H9 (cell line): ENCODE measurements at places on chromosomes 2 and 18.

GRCh38 chr2:223853425-223853837, 16.0 kb upstream of the AP1S3 start:
- no peak for DNase-seq

DNA sequence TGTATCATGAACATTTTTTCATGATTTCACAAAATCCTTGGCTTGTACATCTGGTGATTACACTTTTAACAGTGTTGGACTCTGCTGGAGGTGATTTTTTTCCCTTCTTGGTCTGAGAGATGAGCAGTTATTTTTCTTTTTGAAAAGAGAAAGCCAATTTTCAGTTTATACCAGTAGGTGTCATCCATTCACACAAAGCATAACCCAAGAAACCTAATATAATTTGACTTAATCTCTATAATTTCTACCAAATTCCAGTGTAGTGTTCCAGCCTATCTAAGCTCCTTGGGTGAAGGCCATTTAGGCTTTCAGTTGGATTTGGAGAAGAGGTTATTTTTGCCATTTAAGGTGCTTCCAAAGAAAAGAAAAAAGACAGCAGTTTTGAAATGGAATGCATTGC, 7.7 kb upstream of the ICOS start:
- no peak for DNase-seq

DNA sequence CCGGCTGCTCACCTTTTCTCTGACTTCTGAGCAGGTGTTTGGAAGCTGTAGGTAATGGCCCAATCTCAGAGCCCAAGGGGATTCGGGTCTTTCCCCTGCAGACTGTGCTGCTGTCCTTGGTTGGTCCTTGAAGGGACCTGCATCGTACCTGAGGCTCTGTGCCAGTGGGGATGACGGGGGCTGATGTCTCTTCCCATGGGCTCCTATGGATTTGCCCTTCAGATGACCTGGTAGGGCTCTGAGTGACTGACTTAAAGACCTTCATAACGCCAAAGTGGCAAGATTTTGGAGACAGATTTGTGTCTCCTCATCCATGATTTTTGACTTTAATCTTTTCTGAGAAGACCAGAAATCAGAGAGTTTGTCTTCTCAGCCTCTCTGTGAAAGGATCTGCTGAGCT, 166.1 kb downstream of the FAM210A start:
- DNase-seq = no peak

- no peak for DNase-seq
These were observed 95.9 kb downstream of the NEB start for GRCh38 chr2:151638191-151638933.

DNA sequence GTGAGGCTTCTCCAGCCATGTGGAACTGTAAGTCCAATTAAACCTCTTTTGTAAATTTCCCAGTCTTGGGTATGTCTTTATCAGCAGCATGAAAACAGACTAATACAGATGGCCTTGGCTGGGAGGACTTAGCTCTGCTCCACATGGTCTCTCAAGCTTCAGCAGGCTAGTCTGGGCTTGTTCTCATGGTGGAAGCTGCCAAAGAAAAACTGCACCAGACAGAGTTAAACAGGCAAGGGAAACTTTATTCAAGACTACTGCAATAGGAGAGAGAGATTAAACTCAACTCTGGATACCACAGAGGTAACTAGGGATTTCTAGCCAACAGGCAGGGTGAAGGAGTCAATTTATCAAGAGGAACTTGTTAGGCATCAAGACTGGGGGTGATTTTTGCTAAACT, 142.1 kb downstream of the CABLES1 start:
- DNase-seq = no peak

DNA sequence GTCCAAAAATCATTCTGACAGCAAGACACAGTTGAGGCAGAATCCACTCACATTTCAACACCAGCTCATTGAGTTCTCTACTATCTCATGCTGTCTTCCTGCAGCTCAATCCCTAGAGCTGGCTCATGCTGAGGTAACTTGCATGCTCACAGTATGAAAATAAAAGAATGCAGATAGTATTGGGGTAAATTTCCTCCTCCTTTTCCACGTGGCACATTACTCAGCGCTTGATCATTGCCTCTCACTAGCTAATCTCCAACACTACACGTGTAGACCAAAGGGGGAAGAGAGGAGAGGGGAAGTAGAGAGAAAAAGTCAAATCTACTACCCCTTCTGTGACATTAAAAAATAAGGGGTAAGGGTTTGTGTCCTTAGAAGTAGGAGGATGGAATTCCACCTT, 300.6 kb downstream of the AFF3 start:
- no peak for DNase-seq

- no peak for DNase-seq
These were observed 260.4 kb downstream of the STK39 start for GRCh38 chr2:167987026-167987425.

- no peak for DNase-seq
These were observed 23.3 kb downstream of the SLC30A6 start for GRCh38 chr2:32189011-32189410.

- DNase-seq = no peak
These were observed 42.4 kb upstream of the PSMD14 start for GRCh38 chr2:161265874-161266273.

GRCh38 chr2:58047373-58047935, 848 bp downstream of the VRK2 start:
- DNase-seq = no peak

- DNase-seq = no peak
These were observed 48.9 kb upstream of the AAK1 start for GRCh38 chr2:69692424-69692823.

- no peak for DNase-seq
These were observed 1.0 kb downstream of the PLEKHB2 start for GRCh38 chr2:131105950-131106801.

DNA sequence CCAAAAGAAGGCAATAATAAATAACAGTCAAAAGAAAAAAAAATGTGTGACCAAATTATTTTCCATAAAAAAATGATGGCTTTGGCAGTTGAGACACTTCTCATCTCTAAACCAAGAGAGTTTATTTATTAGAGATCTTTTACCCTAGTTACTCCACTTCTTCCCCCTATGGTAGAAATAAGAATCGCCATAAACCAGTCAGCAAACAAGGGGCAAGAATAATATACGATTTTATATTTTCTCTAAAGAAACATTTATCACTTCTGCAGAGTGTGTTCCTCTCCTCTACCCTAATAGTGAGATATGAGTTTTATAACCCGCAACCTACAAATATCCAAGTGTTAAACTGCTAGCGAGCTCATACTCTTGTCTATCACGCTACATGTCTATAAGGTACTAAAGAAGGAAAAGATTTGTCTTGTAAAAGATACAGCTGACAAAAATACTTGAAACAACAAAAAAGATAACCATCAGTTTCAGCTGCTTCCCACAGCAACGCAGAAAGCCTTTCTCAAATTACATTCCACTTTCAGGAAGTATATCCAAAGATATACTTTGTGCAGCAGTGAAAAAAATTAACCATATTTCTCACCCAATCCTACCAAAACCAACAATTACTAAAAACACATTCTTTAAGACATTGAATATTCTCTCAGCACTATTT, 2.3 kb downstream of the RNF103 start:
- DNase-seq = no peak

DNA sequence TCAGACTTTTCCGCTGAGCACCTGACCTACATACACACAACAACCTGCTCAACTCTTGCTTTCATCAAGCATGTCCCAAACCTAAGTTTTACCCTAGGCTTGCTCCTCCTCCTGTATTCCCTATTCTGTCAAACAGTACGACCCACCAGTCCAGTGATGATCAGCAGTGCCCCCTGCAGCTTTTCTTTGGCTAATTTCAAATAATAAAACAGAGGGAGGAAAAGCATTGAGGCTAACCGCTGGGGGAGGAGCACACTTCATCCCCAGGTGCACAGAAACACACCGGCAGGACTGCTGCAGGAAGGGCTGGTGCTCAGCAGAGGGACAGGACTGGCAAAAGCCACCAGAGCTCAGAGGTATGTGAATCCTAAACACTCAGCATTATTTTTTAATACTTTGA, 21.2 kb downstream of the E2F6 start:
- DNase-seq = no peak

DNA sequence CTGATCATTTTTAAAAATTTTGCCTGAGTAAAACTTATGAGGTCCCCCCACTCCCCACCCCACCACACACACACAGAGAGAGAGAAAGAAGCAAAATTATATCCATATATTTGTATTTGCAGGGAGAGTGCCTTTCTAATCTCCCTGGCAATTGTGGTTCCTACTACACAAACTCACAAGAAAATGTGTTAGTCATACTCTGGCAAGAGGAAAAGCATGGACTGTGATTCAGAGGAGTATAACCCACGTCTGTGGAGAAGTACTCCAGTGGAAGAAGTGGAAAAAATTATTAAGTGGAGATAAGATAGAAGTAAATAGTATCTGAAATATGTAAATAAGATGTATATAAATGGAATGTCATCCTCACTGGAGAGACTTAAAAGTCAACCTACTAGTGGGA, 114.0 kb downstream of the DSEL start:
- no peak for DNase-seq

GRCh38 chr2:190202018-190202417, 117.6 kb downstream of the HIBCH start:
- DNase-seq = no peak

- no peak for DNase-seq
These were observed 23.9 kb downstream of the RBMS1 start for GRCh38 chr2:160469621-160470204.

GRCh38 chr2:168416555-168416954, 39.5 kb upstream of the CERS6 start:
- DNase-seq = no peak

DNA sequence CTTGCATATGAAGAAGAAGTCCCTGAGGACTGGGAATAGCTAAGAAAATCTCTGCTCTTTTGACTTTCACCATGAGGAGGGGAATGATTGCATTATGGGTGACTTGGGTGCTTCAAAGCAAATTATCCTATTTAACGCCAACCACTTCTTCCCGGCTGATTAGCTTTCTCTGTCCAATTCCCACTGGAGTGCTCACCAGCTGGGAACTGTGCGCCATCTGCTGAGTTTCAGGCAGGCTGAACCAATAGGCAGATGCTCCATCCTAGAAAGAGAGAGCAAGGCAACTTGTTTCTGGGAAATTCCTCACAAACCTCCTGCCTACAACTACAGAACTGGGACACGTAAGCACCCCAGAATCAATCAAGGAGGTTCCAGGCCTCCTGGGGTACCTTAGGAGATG, 49.4 kb downstream of the POLE4 start:
- no peak for DNase-seq

DNA sequence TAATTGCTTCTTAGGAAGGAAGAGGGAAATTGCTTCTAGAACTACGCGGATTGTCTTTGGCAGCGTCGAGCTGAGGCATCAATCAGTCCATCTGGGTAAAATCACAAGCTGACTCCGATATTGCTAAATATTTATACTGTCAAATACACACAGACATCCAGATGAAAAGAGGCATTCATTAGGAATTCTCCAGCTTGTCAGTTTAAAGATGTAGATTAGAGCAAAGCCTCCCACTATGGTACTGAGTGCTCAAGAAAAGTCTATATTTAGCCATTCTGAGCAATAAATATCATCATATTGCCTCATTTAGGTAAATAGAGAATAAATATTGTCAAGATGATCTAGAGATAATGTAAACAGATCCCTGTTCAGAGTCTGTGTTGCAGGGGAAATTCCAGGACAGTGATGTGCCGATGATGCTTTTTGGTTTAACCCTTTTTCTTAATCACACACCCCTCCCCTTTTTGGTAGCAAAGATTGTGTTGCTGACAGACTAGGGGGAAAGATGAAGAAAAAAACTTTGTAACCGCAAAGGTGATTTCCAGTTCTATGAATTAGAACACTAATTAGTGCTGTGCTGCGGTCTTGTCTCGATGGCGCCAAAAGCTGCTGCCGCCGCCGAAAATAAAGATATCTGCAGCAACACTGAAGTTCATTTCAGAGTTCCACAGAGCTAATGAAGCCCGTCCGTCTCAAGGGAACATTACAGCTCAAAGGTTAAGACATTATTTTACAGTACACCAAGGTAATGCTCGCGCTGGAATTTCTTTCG, 171.8 kb downstream of the PTGR3 start:
- DNase-seq = no peak

DNA sequence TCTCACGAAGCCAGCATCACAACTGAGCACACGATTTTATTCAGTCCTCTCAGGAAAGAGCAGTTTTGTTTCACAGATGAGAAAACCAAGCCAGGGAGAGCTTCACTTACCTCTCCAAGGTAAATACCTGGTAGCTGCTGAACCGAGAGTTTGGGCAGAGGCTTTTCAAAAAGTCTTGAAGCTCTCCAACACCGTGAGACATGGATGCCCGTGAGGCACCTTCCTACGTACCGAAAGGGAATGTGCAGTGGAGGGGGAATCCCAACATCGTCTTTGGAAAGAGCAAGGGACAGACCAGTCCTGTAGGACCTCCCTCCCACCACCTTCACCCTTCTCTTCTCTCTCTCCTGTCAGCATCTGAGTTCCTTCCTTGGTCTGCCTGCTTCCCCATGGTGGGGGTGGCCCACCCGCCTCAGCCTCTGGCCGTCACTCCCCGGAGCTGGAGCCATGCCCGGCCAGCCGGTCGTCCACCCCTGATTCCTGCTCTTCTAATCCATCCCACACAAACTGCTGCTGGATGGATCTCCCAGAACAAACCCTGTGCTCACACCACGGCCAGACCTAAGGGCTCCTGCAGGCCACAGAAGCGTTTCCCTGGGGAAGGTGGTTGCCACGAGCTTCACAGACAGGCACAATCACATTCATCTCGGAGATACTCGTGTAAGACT, 97.3 kb upstream of the SNTG2 start:
- DNase-seq = no peak

DNA sequence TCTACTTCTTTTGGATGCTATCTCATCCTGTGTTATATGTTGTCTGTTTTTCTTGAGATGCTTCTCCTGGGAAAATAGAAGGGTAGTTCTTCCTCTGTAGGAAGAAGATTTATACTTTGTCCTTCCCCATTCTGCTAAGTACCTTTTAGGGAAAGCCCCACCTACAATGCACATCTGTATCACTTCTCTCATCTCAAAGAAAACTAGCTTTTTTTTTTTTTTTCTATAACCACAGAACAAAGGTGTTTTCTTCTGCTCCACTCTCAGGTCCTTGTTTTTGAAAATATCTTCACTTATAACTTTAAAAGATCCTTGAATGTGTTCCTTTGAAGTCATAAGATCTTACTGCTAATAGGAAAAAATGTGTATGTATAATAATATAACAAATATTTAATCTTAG, 30.8 kb downstream of the CCDC150 start:
- no peak for DNase-seq

DNA sequence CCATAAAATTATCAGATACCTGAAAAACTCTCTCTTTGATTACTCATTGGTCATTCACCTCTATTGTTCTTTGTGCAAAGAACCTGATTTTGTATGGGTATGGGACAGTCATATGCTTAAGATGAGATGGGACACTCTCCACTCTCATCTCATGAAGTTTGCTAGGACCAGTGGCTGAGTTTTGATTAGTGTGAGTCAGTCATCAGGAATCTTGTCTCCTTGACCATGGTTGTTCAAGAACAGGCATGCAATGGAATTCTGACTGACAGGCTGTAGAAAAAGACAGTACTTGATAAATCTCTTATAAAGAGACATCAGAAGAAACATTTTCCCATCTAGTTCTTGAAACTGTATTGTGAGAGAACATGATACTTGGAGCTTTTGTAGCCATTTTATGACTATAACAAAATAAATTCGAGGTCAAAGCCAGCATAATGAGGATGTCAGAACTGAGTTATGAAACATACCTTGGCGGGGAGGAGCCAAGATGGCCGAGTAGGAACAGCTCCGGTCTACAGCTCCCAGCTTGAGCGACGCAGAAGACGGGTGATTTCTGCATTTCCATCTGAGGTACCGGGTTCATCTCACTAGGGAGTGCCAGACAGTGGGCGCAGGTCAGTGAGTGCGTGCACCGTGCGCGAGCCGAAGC, 367.0 kb downstream of the NR4A2 start:
- DNase-seq = no peak
